Osteocyte (in vitro differentiated cells): ENCODE measurements at places on chromosomes 7 and 10. TPM values are rescaled to one million over a fixed set of nuclear protein-coding genes. Genes with fewer than 3 reads are reported as not detected.

- no peak for DNase-seq
These were observed 4.5 kb upstream of the BHLHA15 start for GRCh38 chr7:98206451-98207330.

GRCh38 chr7:142516038-142516501, 233.2 kb upstream of the PRSS1 start:
- peak; percentile 57 for DNase-seq

DNA sequence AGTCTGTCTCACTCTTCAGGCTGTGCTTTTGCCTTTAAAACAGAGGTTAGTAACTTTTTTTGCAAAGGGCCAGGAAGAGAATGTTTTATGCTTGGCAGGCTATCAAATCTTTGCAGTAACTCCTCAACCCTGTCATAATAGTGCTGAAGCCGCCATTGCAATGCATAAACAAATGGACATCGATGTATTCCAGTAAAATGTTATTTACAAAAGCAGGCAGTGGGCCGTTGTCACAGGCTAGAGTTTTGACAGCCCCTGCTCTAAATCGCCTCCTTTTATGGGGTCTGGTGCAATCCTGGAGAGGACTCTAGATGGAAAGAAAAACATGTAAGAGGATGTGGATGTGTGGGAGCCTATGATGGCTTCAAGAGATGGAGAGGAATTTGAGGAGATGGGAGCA, 568.3 kb downstream of the TYW1 start:
- DNase-seq, result no peak

DNA sequence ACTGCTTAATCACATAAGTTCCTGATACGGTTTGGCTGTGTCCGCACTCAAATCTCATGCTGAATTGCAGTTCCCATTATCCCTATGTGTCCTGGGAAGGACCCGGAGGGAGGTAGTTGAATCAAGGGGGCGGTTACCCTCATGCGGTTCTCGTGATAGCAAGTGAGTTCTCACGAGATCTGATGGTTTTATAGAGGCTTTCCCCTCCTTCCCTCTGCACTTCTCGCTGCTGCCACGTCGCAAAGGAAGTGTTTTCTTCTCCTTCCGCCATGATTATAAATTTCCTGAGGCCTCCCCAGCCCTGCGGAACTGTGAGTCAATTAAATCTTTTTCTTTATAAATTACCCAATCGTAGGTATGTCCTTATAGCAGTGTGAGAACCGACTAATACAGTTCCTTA, 226.2 kb downstream of the SKAP2 start:
- no peak for DNase-seq

GRCh38 chr10:95500649-95501048, 60.5 kb downstream of the SORBS1 start:
- no peak for DNase-seq

The OR6V1 gene
- not detected in 2 replicates for total RNA-seq

DNA sequence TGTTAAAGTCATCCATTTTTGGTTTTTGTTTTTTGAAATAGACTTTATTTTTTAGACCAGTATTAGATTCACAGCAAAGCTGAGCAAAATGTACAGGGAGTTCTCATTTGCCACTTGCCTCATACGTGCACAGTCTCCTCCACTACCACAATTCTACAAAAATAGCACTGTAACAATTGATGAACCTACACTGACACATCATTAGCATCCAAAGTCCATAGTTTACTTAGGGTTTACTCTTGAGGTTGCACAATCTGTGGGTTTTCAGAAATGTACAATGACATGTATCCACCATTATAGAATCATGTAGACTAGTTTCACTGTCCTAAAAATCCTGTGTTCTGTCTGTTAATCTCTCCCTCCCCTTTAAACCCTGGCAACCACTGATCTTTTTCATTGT, 125.8 kb upstream of the PDSS1 start:
- DNase-seq, result no peak

- DNase-seq, result no peak
These were observed 459.7 kb upstream of the SEMA3A start for GRCh38 chr7:84654273-84654672.

The BBS9 gene
- total RNA-seq, result 22.6 and 25.1 TPM in 2 replicates

The EIF3B gene
- total RNA-seq, result 132 and 133 TPM in 2 replicates

- DNase-seq, result no peak
These were observed 64.8 kb upstream of the TFEC start for GRCh38 chr7:116095396-116095795.

DNA sequence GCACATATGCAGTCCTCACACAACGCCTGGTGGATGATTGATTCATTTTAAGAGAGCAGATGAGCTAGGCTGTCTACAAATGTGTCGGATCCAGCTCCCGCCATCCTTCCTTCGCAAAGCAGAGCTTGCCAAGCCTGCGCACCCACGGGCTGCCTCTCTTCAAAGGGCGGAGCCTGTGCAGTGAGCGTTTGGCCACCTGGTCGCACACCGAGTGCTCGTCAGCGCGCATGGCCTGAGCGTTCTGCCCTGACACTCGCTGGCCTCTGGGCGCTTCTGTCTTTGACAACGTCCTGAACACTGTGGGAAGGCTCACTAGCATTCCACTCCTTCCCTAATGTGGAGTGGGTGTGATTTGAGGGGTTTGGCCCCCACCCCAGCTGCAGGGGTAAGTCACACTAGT, 47.1 kb upstream of the TMEM72 start:
- DNase-seq, result peak; percentile 70

The LBX1 gene
- total RNA-seq, result not detected in 2 replicates

The FAM25C gene
- not detected in 2 replicates for total RNA-seq

- DNase-seq, result no peak
These were observed 90.6 kb downstream of the CACNB2 start for GRCh38 chr10:18230794-18231193.

The C7orf57 gene
- not detected in 2 replicates for total RNA-seq

The PALS2 gene
- 12.6 and 15.7 TPM in 2 replicates for total RNA-seq

The ZMYND11 gene
- total RNA-seq, result 87.7 and 87.8 TPM in 2 replicates

- no peak for DNase-seq
These were observed 271.7 kb downstream of the ANKRD7 start for GRCh38 chr7:118496138-118496644.

The MSMB gene
- total RNA-seq, result not detected in 2 replicates

DNA sequence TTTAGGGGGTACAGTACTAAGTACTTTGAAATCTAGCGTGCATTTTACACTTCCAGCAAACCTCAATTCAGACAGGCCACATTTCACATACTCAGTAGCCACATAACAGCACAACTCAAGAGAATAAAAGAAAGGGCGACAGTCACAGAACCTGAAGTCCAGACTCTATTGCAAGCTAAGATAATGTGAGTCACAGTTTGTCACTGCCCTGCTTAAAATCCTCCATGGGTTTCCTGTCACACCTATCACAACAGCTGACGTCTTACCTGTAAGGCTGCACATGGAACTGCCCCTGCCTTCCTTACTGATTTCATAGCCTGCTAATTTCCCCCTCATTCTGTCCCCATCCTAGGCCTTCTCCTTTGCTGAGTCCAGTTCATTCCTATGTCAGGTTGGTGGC, 16.1 kb upstream of the CDK14 start:
- DNase-seq, result no peak

DNA sequence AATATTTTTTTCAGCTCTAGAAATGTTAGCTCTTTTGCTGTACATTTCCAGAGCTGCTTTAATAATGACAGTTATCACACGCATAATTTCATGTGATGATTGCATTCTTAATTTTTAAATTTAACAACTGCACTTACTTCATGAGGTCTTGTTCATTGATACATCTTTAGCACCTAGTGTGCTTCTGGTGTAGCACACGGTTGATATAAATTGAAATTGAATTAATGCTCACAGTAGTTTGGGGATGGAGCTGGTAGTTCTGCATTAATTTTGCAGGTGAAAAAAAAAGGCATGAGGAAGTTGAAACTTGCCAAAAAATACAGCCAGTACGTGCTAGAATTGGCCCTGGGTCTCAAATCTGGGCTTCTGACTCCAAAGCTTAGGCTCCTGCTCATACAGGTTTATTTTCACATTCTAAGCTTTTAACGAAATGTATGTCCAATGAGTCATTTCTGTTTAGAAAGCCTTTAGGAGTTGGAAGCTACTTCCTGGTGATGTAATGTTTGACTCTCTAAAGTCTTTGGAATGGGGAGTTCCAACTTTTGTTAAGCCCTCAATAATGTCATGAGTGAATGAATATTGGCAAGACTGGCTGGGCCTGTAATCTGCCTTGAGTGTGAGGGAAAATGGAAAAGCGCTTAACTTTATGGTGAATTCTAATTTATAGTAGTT, 62.5 kb downstream of the DAGLB start:
- no peak for DNase-seq

- DNase-seq, result no peak
These were observed 63.0 kb downstream of the PAPSS2 start for GRCh38 chr10:87722716-87723115.

DNA sequence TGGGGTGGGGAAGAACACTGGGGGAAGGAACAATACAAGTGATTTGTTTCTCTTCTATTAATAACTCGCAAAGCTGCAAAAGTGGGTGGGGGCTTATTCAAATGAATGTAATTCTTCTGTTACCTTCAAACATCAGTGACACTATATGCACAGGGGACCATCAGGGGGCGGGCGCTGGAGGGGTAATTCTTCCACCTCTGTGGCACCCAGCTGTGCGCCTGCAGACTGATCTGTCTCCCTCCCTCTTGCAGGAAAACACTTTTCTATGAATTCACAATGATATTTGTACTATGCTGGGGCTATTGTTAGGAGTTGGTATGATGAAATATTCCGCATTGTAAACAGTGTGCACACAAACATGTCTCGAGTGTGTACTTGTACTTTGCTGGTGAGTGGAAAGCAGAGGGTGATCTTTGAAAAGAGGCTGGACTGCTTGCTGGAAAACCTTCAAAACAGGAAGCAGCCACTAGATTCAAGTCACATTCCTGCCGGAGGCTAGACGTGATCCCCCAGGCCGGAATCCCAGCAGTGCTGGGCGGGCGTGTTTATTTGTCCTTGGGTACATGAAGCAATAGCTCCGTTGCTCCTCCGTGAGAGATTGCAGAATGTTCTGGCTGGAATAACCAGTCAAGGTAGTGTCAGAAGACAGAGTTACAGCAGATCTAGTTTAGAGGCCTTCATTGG, 15.8 kb upstream of the BNIP3 start:
- no peak for DNase-seq

DNA sequence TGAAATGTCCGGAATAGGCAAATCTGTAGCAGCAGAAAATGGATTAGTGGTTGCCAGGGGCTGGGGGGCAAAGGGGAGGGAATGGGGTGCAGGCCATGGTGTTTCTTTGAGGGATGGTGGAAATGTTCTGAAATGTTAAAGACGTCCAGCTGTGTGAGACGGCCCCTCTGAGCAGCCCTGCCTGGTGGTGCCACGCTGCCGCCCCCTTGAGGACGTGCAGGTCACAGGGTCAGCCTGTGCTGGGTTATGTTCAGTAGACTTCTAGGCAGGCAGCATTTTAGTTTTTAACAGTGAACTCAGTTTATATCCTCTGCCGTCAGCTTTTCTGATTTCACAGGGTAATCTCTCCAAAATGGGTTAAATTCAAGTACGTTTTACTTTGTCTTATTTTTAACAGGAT, 9.4 kb downstream of the NUB1 start:
- DNase-seq, result no peak

GRCh38 chr10:28633750-28634149, 43.6 kb upstream of the BAMBI start:
- no peak for DNase-seq
